Mesothelial cell of epicardium (in vitro differentiated cells): ENCODE measurements at places on chromosomes 13 and 19.

GRCh38 chr19:56930647-56931535 is 90.4 kb upstream of the PEG3 start:
- no peak for DNase-seq

- DNase-seq: peak; percentile 39
These were observed 185.4 kb downstream of the KDM4B start for GRCh38 chr19:5154129-5154798.

DNA sequence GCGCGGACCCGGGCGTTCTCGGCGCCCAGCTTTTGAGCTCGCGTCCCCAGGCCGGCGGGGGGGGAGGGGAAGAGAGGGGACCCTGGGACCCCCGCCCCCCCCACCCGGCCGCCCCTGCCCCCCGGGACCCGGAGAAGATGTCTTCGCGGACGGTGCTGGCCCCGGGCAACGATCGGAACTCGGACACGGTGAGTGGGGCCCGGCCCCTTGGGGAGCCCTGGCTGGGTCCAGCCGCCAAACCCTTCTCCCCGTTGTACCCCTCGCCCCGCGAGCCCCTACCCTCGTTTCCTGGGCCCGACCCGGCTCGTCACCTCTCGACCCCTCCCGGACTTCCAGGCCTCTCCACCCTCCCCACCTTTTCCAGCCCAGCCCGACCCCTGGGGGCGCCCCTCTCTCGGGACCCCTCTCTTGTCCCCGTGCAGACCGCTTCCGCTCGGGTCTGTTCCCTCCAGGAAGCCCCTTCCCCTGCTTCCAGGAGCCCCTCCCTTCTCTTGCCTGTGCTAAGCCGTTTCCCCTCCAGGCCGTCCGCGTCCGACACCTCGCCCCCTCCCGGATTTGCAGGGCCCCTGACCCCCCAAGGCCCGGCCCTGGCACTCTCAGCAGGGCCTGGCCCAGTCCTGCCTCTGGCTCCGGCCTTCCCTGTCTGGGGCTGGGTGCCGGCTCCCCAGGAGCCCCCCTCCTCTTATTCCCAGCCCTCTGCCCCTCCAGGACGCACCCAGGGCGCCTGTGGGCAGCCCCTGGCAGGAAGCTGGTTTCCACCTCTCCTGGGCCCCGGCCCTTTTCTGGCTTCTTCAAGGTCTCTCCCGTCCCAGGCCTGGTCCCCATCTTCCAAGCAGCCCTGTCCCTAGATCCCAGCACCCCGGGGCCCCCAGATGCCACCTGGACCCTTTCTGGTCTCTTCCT is 632 bp downstream of the MARK4 start:
- DNase-seq: no peak

GRCh38 chr19:34337739-34338138 is 27.3 kb upstream of the GPI start:
- DNase-seq: no peak

DNA sequence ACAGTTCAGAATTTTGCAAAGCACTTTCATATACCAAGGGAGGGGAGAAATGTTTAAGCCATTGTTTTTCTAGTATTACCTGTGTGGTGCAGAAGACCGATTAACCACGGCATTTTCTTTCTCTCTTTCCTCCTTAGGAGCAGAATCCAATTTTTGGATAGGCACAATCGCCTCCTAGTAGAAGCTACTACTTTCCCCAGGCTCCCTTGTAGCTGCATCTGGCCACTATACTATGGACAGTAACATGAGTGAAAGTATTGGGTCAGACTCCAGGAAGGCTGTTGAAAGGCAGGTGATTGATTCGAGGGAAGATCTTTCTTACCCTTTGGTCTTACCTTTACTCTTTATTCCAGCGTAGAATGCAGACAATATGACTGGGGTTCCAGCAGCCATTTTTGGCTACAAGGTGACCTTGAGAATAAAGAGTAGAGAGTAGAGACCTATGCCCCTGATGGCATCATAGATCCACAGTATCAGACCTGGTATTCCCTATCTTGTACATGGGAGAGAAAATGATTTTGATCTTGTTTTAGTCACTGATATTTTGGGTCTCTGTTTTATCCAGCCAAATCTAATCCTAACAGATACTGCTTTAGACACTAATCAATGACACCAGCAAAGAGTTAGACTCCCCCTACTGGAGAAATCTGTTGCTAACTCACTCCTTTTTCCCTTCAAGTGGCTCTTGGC is 77.0 kb downstream of the LRRC63 start:
- DNase-seq: no peak

DNA sequence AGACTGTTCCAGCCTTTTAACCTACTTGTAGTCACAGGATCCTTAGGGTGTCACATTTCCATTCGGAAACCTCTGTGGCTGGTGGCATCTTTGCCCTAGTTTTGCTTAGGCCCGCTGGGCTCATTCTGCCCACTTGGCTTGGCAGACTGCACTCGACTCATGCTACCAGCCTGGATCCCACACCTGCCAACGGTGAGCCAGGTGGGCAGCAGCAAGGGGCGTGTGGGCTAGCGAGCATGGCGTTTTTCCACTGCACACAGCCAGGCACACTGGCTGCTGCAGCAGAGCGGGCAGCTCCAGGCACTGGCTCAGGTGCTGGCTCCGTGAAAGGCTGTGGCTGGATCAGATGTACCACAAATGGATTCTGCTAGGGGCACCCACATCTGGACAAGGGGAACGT is 838.2 kb downstream of the SLITRK6 start:
- DNase-seq: no peak

DNA sequence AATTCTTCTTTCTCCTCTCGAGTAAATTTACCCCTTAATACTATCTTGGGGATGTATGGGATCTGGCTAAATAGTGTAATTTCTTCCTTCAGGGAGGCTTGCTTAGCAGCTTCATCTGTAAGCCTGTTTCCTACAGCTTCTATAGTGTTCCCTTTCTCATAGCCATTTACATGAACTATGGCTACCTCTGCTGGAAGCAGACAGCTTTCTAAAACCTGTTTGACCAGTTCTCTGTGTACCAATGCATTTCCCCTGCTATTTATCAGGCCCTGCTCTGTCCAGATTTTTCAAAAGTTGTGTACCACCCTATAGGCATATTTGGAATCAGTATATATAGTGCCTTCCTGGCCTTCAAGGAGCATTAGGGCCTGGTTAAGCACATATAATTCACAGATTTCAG is 113.6 kb upstream of the PCDH9 start:
- DNase-seq: no peak

GRCh38 chr19:28456252-28456651 is 756.7 kb downstream of the UQCRFS1 start:
- DNase-seq: no peak

GRCh38 chr13:31747966-31748365 is 8.6 kb downstream of the RXFP2 start:
- no peak for DNase-seq

GRCh38 chr19:54665530-54665929 is 2.7 kb downstream of the LILRB4 start:
- DNase-seq: no peak

DNA sequence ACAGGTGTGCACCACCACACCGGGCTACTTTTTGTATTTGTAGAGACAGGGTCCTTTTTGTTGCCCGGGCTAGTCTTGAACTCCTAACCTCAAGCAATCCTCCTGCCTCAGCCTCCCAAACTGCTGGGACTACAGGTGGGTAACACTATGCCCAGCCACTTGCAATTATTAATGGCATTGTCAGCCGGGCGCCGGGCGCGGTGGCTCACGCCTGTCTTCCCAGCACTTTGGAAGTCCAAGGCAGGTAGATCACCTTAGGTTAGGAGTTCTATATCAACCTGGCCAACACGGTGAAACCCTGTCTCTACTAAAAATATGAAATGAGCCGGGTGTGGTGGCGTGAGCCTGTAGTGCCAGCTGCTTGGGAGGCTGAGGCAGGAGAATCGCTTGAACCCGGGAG is 2.7 kb upstream of the MEX3D start:
- no peak for DNase-seq
